Lung (tissue), 17 donors: ENCODE measurements at places on chromosomes 7 and 10. TPM values are rescaled to one million over a fixed set of nuclear protein-coding genes. Genes with fewer than 3 reads are reported as not detected.

DNA sequence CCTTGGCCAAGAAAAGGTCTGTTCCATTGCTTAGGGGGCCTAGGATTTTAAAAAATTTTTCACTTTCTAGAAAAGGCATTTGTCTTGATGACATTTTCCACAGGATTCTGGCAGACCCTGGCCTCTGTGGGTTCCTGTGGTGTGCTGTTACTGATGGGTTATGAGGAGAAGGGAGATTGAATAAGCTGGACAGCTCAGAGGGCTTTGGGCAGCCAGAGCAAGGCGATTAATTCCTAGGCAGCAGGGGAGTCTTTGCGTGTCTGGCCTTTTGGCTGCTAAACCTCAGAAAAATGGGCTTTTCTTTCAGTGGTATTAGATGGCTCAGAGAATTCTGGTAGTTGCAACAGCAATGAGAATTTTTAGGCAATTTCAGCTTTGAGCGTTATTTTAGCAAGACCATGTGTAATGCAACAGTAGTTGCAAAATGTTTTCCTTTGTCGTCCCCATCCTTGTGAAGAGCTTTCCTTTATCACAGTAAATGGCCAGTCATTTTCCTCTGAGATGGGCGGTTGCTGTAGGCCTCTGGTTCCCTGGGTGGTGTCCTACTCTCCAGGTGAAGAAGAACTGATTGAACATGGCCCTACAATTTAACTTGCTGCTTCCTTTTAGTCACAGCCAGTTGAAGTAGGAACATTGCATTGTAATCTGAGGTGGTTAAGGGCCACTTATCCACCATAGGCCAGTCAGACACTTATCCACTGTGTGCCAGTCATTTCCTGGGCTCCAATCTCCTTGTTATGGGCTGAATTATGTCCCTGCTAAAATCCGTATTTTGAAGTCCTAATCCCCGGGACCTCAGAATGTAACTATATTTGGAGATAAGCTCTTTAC, 43.2 kb downstream of the SH2D4B start:
- DNase-seq: no peak

DNA sequence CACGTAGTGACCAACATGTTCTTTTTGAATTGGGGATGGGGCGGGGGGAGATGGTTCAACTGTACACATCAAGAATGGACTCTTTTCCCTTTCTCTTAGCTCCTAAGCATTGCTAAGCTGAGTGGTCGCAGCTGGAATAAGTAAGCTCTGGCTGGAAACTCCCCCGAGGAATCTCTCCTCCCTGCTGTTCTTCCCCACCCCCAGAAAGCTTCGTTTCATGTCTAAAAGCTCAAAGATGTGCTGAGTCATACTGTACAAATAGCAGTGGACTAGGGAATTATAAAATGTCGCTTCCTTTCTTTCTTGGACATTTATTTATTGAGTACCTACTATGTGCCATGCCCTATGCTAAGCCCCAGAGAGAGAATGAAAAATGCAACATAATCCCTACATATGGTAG, 191.1 kb upstream of the ADO start:
- DNase-seq: peak; percentile 31

DNA sequence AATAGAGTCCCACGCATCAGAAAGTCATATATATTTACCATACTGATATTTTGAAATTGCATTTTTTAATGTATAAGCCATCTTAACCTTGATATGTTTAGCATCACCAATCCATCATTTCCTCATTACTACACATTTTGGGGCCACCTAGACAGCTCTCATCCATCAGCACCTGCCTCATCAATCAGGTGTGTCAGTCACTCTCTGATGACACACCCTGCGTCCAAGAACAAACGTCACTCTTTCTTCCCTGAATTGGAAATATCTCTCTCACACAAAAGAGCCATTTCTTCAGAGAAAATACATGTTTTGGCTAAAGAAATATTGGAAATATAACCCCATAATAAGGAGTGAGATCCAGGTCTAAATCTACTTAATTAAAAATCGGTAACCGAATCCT, 38.9 kb upstream of the RSU1 start:
- no peak for DNase-seq

SP8 gene
- total RNA-seq: not detected

CYP2C18 gene
- 4.5 TPM for total RNA-seq

GRCh38 chr7:24741679-24742505, 15.4 kb downstream of the GSDME start:
- no peak for DNase-seq

CCL24 gene
- 4.8 TPM for total RNA-seq

PNLIPRP1 gene
- not detected for total RNA-seq

PPIF gene
- total RNA-seq: 22.0 TPM

- DNase-seq: no peak
Observed at GRCh38 chr7:79434098-79434497, 19.4 kb downstream of the MAGI2 start.

GRCh38 chr7:156560075-156560474, 80.5 kb upstream of the RNF32 start:
- no peak for DNase-seq

GRCh38 chr7:94088560-94088959, 84.4 kb upstream of the BET1 start:
- no peak for DNase-seq

TMEM213 gene
- total RNA-seq: not detected

GRCh38 chr10:93518531-93518930, 22.1 kb downstream of the CEP55 start:
- no peak for DNase-seq

GRCh38 chr10:118720685-118721538, 33.9 kb downstream of the CACUL1 start:
- peak; percentile 71 for DNase-seq

DNA sequence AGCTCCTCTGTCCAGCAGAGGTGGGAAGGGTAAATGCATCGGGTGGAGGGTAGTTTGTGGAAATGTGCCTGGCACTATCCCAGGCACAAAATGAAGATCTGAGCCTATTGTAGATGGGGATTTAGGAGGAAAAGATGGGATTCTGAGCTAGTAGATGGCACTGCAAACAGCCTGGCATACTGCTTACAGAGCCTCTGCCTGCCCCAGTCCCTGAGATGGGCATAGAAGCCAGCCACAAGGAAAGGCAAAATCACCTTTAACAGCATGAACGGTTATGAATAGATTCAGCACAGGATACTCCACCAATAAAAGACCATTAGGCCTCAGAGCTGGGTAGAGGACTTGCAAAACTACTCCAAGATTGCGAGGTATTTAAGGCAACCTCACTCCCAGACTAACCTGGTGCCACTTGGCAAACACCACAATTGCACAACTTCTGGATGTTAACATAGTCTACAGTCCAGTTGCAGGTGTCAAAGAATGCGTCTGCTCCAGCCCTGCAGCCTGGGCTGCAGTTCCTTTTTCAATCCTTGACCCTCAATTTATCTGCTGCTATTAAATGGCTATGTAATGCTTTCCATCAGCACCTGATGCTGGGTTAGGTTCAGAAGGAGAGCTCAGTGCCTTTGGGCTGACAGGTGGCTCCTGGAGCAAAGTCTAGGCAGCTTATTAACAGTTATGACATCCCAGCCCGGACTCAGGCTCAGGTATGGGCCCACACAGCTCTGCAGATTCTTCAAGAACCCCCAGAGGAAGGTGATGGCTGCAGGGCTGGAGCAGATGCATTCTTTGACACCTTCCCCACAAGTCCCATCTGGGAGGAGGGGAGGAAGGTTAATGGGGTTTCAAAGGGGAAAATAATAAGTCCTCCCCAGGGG, 34.0 kb downstream of the CDHR3 start:
- DNase-seq: peak; percentile 49

GRCh38 chr10:24449321-24449740, 240.4 kb downstream of the KIAA1217 start:
- DNase-seq: peak; percentile 92

- no peak for DNase-seq
Observed at GRCh38 chr10:63388421-63389031, 77.3 kb downstream of the JMJD1C start.

C10orf67 gene
- 0.68 TPM for total RNA-seq

GRCh38 chr10:78865931-78866717, 202.6 kb upstream of the ZMIZ1 start:
- no peak for DNase-seq

SH2D4B gene
- 0.12 TPM for total RNA-seq

FAM200A gene
- total RNA-seq: 4.8 TPM
